ENCODE measurements at places on chromosomes 4 and X.

DNA sequence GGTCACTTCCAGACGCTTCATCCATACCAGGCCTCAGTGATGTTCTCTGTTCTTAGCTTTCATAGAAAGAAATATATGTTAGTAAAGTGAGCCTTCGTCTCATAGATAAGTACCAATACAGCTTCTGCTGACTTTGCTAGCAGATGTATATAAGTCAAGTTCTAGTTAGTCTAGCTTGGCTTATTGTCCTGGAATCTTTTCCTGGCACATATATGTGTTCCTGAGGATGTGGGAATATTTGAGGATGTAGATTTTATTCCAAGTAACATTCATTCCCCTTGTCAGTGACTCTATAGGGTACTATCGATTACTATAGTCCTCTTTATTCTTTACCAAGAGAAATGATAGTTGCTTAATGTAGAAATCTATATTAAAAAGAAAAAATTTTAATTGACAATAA lies 135.2 kb upstream of the FAM9C start:
- DNase-seq: no peak

GRCh38 chr4:38177035-38177546 lies 216.9 kb downstream of the PTTG2 start:
- DNase-seq: no peak

DNA sequence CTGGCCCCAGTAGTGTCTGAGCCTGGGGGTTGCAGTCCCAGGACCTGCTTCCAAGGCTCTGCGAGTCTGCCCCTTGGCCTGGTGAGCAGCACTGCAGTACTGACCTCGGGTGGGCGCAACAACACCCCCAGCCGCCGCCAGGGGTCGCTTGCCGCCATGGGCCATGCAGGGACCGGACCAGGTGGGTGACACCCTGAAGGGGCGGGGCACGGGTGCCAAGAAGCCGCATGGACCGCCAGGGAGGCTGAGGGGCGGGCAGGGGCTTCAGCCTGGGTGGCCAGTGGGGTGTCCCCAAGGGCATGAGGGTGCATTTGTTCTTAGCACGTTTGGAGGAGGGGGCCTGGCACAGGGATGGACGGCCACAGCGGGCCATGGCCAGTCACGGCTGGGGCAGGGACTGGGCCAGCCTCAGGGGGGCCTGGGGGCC lies 25.0 kb downstream of the TACC3 start:
- peak; percentile 92 for DNase-seq

DNA sequence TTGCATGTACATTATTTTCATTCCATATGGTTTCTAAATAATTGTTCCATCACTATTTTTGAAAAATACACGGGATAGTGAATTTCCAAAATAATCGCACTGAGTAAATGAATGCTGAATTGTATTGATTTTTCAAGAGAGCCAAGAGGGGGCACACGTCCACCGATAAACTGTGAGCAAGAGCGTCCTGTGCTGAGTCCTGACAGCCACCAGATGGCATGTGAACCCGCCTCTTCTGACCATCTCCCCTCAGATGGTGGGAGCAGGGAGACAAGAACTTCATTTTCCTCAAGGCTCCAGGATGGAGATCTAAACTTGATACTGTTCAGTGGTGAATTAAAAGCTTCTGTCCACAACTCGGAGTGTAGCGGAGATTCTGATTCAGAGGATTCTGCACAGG lies 30.6 kb upstream of the IL9R start:
- peak; percentile 84 for DNase-seq

- DNase-seq: no peak
These were observed 256.5 kb upstream of the FAT1 start for GRCh38 chr4:186979961-186980745.

DNA sequence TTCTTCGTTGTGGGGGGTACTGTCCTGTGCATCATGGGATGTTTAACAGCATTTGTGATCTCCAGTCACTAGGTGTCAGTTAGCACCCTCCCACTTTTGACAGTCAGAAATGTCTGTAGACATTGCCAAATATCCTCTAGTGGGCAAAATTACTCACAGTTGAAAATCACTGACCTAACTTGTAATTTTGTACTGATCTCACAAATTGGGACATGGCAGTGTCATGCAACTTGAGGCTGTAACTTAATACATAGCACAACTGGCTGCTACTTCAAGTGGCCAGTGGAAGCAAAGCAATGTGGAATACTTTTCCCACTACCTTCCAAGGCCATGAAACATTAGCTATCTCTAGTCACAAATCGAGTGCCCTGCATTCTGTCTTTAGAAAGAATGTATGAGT lies 23.2 kb upstream of the TSPAN7 start:
- no peak for DNase-seq

DNA sequence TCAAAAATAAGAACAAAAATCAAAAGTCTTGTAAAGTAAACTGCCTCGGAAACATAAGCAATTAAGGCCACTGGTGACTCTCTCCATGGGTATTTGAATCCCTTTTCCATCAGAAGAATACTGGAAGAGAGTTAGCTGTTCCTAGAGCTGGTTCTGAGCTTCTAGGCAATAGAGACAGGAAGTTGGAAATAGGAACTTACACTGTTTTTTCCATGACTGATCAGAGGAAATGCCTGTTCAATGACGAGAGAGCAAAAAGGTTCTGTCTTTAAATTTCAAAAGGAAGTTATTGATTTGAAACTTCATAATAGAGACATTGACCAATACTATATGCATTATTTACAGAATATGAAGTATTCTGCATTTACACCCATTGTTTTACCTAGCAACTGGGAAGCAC lies 503.5 kb upstream of the ARX start:
- no peak for DNase-seq

- DNase-seq: no peak
These were observed 16.8 kb upstream of the DHX15 start for GRCh38 chr4:24601121-24601520.

- DNase-seq: no peak
These were observed 51.6 kb downstream of the RTL5 start for GRCh38 chrX:72080150-72080549.

GRCh38 chrX:35664833-35665232 lies 133.3 kb upstream of the MAGEB16 start:
- peak; percentile 68 for DNase-seq

All from NCI-H82 (cell line).